ENCODE measurements at places on chromosomes 3 and 15.

DNA sequence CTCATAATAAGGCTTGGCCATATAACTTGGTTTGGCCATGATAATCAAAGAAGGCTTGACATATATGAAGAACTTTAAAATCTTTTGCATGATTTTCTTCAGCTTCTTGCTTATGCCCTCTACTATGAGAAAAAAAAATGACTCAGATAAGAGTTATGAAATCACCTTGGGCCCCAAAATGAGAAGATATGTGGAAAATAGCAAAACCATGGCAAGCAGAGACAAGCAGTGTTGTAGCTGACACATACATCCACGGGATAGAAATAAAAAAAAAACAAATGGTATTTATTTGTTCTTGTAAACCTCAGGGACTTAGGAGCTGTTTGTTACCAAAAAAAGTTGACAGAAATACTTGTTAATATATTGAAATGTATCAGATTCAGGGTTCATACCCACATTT lies 614.8 kb upstream of the BCHE start:
- DNase-seq = no peak

GRCh38 chr3:8741581-8742261 lies 8.1 kb downstream of the CAV3 start:
- DNase-seq = no peak

GRCh38 chr15:50854601-50855490 lies 53.6 kb upstream of the AP4E1 start:
- no peak for DNase-seq

DNA sequence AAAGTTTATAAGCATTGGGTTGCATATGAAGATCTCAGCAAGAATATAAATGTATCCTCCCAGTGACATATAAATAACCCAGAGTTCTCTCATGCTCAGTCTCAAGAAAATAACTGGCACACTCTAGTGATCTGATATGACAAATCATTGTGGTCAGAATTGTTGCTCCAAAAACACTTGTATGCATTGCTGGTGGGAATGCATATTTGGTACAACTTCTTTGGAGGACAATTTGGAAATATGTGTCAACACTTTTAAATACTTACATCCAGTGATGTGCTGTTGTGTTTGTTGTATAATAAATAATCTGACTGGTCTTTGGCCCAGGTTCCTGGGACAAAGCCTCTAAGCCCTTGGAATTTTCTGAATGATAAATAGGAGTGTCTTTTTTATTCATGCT lies 66.7 kb upstream of the STT3B start:
- DNase-seq = no peak

DNA sequence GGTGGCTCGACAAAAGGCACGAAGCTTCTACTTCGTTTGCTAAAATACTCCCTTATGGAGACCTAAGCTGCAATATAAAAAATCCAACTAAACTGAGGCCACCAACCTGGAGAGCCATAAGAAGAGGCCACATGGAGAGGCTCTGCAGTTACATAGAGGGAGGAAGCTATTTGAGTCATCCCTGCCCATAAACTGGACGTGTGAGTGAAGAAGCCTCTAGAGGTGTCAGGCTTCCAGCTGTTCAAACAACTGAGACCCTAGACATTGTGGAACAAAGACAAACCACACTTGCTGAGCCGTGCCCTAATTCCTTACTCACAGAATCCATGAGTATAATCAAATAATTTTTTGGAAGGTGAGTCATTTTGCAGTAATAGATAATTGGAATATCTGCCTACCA lies 50.2 kb upstream of the GMNC start:
- no peak for DNase-seq

- DNase-seq = no peak
These were observed 39.4 kb downstream of the AGTR1 start for GRCh38 chr3:148737104-148737530.

DNA sequence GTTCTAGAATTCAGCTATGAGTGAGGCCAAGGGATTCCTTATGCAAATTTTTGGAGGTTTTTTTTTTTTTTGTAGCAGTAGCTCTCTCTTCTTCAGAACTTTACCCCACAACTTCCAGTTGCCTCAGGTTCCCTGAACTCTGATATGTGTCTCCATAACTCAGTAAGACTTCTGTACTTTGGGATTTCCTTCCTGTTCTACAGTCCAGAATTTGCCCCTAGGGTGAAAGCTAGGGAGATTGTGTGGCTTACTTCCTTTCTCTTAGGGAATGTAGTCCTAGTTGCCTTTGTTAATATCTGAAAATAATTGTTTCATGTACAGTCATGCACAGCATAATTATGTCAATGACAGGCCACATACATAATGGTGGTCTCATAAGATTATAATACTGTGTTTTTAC lies 30.8 kb downstream of the LRRC28 start:
- no peak for DNase-seq

GRCh38 chr3:120448756-120449155 lies 2.0 kb downstream of the FSTL1 start:
- DNase-seq = no peak

GRCh38 chr3:141814375-141814774 lies 51.2 kb downstream of the GRK7 start:
- no peak for DNase-seq

DNA sequence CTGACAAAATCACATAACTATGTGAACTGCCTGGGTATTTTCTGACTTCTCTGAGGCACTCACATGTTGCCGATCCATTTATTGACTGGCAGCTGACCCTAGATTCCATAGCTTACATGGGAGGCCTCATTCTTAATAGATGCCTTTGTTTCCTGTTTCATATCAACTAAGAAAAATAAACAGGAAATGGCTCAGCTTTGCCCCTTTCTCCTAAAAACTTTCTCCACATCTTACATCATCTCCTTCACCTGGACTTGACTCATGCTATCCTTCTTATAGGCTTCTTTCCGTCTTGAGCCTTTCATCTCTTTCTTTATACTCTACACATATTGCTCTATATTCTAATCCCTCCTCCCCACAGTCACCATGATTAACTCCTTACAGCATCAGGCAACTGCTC lies 38.0 kb downstream of the TXNRD3 start:
- DNase-seq = no peak

GRCh38 chr15:31893780-31894179 lies 136.5 kb upstream of the CHRNA7 start:
- no peak for DNase-seq

DNA sequence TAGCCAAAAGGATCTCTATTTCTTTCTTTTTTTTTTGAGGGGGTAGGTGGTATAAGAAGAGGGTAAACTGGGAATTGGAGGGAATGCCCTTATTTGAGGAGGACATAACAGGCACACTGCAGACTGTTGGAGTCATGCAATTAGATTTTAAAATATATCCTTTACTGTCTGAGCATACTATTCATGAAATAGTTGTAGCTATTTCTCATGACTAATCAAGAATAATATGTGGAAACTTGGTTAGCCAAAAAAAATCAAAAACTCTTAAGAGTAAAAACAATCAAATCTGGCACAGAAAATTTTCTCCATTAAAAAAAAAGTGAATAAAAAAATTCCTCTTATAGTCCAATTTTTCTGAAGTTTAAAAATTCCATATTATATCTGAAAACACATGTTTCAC lies 174.9 kb downstream of the SCAPER start:
- no peak for DNase-seq

DNA sequence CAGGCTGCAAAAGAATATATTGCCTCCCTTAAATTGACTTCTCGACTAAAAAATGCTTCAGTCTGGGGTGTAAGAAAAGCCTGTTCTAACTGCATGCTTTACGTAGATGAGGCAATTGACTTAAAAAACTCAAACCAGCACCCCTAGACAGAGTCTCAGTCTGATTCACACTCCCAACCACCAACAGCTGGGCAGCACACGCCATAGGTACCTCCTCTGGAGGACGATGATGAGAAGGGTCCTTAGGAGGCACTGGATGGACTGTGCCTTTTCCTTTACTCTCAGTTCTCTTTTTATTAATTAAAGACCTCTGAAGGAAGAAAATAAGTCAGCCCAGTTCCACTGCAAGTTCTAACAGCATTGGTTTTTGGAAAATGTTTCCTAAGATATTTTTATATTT lies 175.0 kb downstream of the PDZRN3 start:
- DNase-seq = no peak
